Fibroblast of lung (primary cell): ENCODE measurements at places on chromosomes 7 and 10. TPM values are rescaled to one million over a fixed set of nuclear protein-coding genes. Genes with fewer than 3 reads are reported as not detected.

DNA sequence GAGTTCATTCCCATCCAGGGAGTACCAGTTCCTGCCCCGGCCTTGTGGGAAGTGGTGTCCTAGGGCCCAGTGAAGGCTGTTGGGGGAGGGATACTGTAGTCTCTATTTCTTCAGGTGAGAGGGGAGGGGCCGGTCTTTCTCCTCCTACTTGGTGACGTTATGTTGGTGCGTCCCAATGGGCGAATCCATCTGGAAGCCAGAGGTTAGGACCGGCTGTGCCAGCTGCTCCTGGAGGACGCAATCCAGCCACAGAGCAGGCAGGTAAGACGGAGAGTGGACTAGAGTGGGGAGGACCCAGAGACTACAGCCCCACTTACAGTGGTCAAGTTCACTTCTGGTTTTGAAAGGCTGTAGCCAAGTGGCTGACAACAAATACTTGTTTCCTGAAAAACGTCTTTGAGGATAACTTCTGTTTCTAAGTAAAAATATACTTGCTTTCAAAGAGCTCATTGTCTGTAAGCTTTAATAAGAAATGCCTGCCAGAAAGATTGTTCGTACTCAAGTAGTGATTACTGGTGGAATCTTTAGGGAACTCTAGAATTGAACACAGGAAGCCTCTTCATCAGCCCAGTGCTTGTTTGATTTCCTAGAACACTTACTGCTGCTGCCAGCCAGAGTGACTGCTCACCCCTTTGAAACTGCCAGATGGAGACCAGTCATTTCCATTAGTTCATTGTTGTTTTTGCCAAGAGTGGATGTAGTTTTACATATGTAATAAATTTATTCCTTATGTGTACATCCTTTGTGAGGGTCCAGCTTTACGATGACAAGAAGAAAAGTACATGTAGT is 25.4 kb downstream of the RBM33 start:
- peak; percentile 42 for DNase-seq

TRIM4 gene
- 19.6 and 23.1 TPM in 2 replicates for polyA plus RNA-seq

TLL2 gene
- 0.01 and 0.05 TPM in 2 replicates for polyA plus RNA-seq

DNA sequence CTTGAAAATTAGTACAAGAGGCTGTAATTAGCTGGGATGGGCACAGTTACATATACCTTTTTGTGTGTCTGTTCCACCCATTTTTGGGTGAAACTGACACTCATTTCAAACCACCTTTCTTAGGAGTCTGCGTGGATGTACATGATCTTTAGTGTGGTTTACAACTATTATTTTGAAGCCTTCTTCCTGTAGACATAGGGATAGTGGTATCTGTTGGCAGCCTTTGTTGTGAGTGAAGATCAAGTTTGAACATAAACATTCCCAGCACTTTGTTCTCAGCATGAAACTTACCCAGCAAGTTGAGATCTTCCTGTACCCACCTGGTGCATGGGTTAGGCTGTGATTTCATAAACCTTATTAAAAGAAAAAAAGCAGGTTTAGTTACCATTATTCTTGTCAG is 2.0 kb downstream of the BAG3 start:
- DNase-seq = no peak

UCMA gene
- not detected in 2 replicates for polyA plus RNA-seq

DNA sequence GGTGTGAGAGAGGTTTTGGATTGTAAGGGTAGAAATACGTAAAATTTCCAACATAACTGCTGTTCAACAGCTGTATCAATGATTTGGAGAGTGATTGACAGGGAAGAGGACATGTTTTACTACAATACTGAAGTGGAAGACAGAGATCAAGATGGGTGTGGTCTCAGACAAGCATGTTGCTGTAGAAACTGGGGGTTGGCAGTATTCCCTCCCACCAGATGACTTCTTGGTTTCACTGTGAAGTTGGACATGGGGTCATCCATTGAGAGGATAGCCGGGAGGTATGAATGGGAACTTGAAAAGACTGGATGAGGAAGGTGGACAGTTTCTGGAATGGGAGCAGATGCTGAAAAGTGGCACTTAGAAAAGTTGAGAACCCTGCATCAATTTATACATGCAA is 95.3 kb upstream of the HDAC9 start:
- DNase-seq = peak; percentile 27

GRCh38 chr10:96501985-96502384 is 11.7 kb downstream of the TLL2 start:
- DNase-seq = no peak

GRCh38 chr7:41682422-41682821 is 20.5 kb downstream of the INHBA start:
- no peak for DNase-seq

- DNase-seq = no peak
Measured at GRCh38 chr7:70681469-70682350, 450.2 kb upstream of the GALNT17 start.

GRCh38 chr7:42262964-42263363 is 26.0 kb upstream of the GLI3 start:
- peak; percentile 80 for DNase-seq

GRCh38 chr10:71860243-71861029 is 9.4 kb upstream of the PSAP start:
- peak; percentile 100 for DNase-seq

DNA sequence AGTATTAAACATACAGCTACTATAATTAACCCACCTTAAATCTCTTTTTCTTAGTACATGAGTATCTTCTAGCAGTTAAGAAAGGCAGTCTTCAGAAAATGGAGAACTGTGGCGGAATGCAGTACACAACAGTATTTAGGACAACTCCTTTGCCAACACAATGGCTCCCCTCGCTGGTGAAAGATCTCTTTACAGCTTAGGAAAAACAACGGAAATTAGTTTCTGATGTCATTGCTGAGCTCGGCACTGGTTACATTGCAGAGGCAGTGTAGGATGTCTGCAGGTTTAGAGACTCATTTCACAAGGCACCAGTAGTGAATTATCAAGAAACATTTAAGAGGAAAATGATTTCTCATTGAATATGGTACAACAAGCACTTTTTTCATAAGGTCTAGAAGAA is 43.4 kb downstream of the GLRX3 start:
- DNase-seq = peak; percentile 82

DNA sequence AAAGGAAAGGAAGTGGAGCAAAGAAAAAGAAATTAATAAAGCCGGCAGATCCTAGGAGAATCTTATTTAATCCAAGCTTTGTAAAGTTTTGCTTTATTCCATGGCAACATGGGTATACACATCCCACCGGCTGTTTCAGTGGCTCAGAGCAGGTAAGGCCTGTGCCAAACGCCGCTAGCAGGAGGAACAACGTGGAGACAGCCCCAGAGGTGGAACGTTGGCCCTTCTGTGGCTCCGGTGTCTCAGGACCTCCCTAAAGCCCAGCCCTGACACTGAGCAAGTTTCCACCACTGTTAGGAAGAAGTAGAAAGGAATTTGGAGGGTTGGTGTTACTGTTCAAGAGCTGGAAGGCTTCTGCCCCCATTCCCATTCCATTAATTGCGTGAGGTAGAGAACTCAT is 52.0 kb downstream of the EGFR start:
- no peak for DNase-seq

GRCh38 chr10:113356794-113357680 is 195.8 kb upstream of the HABP2 start:
- DNase-seq = no peak

GPNMB gene
- polyA plus RNA-seq = 114 and 242 TPM in 2 replicates

DNA sequence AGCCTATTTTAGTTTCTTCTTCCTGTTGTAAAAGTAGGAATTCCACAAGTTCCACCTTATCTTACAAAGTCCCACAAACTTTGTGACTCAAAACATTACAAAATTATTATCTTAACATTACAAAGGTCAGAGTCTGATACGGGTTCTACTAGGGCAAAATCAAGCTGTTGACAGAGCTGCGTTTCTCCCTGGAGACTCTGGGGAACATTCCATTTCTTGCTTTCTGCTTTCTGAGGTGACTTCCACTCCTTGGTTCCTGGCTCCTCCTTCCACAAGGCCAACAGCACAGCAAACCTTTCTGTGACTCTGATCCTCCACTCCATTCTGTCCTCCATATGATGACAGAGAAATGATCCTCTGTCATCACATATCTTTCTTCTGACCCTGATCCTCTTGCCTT is 10.6 kb downstream of the OR2F1 start:
- no peak for DNase-seq

TEX47 gene
- not detected in 2 replicates for polyA plus RNA-seq

TMEM225B gene
- 0.60 and 1.3 TPM in 2 replicates for polyA plus RNA-seq
